Activated naive CD8-positive, alpha-beta T cell treated with anti-CD3 and anti-CD28 coated beads for 36 hours (primary cell): ENCODE measurements at places on chromosomes 6 and 20.

GRCh38 chr6:34015586-34015985 is 130.3 kb downstream of the GRM4 start:
- no peak for DNase-seq

DNA sequence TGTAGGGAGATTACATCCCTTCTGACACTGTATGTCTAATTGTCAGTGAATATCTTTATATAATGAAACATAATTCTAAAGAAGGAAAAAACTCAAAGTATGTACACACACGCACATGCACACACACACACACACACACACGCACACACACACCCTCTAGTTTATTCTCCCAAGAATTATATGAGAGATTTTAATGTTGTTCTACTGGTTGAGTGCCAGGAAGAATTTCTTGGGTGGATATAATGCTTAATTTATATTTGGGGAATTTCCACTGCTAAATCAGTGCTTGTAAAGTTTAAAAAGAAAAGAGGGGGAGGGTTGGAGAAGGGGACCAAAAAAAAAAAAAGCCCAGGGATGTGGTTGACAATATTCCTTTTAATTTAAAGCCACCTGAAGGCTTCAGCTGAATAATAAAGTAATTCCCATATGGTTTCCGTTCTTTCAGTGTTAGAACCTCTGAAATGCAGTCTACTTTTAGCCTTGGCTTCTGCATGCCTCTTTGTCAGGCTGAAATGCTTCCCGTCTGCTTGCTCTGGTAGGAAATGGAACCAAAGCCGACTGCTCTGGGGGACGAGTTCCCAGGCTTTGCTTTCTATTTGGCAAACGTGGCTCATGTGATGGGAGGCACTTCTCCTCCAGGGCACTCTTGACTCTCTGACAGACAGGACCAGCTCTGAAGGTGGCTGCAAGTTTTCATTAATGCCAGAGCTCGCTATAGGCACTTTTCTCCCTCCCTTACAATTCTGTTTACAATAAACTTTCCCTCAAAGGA is 225.4 kb downstream of the PRL start:
- no peak for DNase-seq

DNA sequence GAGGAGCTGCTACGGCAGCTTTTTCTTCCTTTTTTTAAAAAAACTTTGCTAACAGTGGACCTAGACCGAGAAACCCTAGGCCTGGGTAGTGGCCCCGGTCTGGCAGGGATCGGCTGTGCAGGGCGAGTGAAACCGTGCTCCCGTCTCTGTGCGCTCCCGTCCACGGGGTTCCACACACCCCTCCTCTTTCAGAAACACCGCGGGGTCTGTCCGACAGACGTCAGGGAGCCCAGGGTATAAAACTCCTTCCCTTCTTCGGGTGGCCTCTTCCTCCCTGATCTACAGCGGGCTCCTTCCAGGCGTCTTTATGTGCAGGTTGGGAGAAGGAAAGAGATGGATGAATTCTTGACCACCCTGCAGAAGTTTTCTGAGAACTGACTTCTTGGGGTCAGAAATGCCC is 27.1 kb upstream of the SMOC2 start:
- DNase-seq: no peak

DNA sequence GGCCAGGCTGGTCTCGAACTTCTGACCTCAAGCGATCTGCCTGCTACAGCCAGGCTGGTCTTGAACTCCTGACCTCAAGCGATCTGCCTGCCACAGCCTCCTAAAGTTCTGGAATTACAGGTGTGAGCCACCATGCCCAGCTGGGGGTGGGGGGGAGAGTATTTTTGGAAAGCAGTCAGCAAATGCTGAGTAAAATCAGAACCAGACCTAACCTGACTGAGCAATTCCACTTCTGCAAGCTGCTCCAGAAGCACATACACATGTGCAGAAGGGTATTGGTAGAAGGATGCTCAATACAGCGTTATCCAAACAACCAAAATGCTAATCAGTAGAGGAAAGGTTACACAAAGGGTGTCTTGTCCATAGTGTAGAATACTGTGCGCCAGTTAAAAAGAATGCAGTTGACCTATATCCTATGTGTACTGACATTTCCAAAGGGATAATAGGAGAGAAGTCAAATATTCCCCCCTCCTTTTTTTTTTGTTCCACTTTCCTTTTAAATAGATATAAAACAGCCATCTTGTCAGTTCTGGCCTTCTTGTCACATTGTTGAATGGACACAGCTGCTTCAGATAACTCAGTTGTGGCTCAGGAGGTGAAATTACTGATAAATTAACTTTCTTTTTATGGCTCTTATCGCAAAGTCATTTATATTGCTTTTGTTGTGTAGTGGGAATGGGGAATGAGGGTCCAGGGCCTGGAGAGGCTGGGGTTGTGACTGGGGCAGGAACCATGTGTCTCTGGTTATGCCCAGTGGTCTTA is 74.6 kb downstream of the DTD1 start:
- DNase-seq: no peak

GRCh38 chr6:9103876-9104521 is 668.7 kb upstream of the SLC35B3 start:
- DNase-seq: no peak

DNA sequence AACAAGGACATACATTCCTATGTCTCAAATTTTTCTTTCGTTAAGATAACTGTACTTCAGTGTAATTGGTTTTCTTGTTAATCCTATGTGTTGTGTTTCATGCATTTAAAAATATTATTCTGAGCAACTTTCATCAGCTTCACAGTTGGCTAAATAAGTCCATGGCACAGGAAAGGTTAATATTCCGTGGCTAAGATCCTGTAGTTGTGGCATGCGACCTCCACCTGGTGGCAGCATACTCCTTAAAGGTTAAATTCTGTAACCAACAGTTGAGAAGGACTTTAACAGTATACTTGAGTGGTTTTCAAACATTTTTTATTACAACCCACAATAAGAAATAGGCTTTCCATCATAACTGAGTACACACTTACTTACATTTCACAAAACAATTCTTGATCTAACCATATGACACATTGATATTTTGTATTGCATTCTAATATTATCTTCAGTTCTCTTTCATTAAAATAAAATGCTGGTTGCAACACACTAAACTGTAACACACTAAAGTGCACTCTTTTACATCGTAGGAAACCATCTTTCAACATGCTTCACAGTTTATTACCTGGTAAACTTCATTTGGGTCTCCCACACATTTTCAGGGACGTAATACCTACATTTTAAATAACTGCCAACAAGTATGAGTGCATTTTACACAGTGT is 118.3 kb downstream of the SLX4IP start:
- peak; percentile 7 for DNase-seq

- DNase-seq: no peak
Measured at GRCh38 chr6:50337532-50338122, 287.9 kb upstream of the DEFB112 start.

DNA sequence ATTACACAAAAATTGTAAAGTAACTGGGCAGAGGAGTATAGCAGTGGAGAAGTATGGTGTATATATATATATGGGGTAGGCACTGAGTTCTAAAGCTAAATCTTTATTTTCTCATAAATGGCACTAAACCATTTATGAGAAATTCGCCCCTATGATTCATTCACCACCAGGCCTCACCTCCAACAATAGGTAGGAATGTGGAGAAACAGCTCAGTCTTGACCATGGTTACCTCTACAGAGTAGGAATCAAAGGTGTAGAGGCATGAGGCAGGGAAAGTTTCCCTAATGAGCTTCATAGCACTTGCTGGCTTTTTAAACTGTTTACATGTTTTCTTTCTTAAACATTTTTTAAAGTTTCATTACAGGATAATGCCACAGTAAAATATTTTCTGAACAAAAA is 36.9 kb upstream of the SUMO4 start:
- no peak for DNase-seq

- no peak for DNase-seq
Measured at GRCh38 chr6:31977816-31978431, 3.9 kb upstream of the C4A start.

DNA sequence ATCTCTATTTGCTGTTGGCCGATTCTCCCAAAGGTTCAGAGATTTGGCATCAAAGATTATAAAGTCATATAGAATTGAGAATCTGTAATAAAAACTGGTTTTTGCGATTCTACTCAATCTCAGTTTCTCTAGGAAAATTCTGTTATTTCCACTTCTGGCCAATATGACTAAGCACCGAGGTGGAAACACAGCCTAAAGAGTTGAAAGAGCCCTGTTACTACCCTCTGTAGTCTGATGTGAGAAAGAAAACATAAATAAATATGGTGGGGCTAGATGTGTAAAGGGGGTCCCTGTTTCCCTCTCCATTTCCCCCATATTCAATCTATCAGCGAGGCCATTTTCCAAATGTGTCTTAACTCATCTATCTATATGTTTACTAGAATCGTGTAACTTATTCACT is 83.4 kb downstream of the PRDM1 start:
- DNase-seq: no peak

DNA sequence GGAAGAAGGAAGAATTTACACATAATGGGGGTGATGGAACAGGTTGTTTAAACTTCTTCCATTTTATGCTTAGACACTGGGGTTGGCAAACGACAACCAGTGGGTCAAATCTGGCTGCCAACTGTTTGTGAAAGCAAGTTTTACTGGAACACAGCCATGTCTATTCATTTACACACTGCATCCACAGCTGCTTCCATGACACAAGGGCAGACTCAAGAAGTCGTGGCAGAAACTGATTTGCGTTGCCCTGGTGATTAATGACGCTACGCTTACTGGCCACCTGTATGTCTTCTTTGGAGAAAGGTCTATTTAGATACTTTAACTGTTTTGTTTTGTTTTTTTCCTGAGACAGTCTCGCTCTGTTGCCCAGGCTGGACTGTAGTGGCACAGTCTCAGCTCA is 19.0 kb downstream of the CTCFL start:
- no peak for DNase-seq

DNA sequence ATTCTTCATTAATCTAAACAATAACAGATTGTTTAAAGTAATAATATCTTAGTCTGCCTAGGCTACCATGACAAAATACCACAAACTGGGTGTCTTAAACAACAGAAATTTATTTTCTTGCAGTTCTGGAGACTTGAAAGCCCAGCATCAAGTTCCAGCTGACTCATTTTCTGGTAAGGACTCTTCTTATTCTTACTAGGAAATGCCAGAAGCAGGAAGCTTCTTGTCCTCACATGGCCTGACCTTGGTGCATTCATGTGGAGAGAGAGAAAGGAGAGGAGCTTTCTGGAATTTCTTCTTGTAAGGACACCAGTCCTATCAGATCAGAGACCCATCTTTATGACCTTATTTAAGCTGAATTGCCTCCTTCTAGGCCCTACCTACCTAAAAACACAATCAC is 110.5 kb downstream of the ANKRD60 start:
- DNase-seq: no peak

- DNase-seq: no peak
Measured at GRCh38 chr6:121619987-121620740, 184.7 kb downstream of the GJA1 start.

DNA sequence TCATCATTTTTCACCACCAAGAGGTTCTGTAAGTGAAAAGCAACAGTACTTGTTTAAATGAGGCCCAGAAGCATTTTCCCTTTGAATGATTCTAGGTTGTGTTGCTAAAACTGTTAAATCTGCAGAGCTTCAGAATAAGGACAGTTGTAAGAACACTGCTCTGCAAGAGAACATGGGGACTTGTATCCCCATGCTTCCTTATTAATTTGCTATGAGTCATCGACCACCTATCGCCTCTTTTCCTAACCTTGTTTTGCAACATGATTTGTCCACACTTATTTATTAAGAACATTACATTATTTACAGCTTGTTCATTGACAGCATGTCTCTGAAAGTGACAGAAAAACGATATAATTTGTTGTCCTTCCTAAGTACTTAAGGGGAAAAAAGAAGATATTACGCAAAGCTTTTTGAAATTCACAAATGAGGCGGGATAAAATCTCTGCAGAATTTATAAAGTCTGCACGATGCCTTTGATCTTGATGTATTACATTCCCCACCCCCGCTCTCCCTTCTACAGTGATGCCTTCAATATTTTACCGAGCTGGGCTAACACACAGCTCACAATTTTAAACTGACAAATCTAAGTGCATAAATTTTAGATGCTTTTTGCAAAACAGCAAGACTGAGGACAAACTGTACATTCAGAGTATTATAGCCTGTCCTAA is 220.0 kb upstream of the SPTLC3 start:
- no peak for DNase-seq

GRCh38 chr20:61288331-61288784 is 36.3 kb downstream of the CDH4 start:
- DNase-seq: no peak

- DNase-seq: no peak
Measured at GRCh38 chr6:77463308-77463860, at the start of gene HTR1B. Gene HTR1B (minus strand): TSS chr6:77463491. CDS start chr6:77463403, 88 bp downstream.

DNA sequence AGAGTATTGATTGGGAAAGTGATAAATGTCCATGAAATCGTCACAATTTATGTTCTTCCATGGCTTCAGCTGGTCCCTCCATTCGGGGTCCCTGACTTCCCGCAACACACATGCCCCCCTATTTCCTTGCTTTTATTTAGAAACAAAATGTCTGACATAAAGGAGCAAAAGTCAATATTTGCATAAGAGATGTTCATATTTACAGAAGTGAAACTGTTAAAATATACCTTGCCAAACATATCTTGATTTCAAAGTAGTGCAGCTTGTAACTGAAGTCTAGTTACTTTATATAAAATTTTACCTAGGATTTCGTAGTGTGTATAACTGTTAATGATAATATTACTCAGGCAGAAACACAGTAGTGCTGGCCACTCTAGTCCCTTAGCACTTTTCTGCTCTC is 548.9 kb upstream of the ADGRB3 start:
- no peak for DNase-seq

GRCh38 chr20:10271494-10272219 is 53.0 kb downstream of the SNAP25 start:
- no peak for DNase-seq

GRCh38 chr6:145929037-145929633 is 35.0 kb downstream of the SHPRH start:
- no peak for DNase-seq

DNA sequence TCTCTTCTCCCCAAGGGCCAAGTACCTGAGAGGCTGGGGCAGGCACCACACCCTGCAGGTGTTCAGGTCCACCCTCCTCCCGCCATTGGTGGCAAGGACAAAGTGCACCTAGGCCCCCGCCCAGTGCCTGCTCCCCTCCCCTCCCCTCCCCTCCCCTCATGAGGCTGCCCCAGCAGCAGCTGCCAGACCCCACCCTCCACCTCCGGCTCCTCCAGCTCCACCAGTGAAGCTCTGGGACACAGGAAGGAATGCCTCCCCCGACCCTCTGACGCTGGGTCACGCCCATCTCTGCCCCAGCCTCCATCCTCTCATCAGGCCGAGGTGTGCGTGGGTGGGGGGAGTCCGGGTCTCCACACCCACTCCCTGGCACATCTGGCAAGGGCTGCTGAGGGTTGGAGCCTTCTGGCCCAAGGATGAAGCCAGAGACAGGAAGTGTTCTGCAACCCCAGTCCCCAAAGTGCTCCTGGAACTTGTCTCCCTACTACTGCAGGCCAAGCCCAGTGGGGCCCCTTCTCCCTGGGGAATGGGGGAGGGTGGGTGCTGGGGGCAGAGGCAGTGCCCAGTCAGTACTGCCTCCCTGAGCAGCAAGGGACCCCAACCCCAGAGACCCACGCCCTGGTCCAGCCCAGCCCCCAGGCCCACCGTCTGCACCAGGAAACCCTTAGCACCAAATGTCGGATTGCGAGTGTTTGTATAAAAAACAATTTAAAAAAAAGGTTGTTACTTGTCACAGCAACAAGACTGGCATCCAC is 1.6 kb upstream of the UCKL1 start:
- DNase-seq: peak; percentile 63
